ENCODE measurements at places on chromosomes 2 and 18.

DNA sequence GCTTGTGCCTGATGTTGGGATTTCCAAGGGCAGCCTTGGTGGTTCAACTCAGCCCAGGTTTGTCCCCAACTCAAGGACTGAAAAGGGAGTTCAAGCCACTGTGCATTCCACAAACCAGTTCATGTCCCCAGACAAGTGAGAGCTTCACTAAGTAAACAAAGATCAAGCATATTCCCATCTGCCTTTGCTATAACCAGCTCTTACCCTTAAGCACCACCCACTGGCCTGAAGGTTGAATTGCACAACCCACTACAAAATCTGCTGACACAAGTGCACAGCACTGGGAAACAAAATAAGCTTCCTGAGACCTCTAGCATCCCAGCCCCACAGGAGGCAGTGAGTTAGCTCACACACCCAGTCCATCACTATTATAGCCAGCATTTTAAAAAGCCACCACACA is 516.7 kb downstream of the NR4A2 start:
- peak; percentile 63 for DNase-seq

GRCh38 chr18:23380001-23380550 is 73.0 kb upstream of the RIOK3 start:
- no peak for DNase-seq

- no peak for DNase-seq
Measured at GRCh38 chr2:18883616-18884456, 294.5 kb upstream of the NT5C1B start.

- no peak for DNase-seq
Measured at GRCh38 chr18:34965566-34965965, 75.6 kb upstream of the MAPRE2 start.

GRCh38 chr2:106921451-106921850 is 35.5 kb upstream of the ST6GAL2 start:
- no peak for DNase-seq

GRCh38 chr2:165776796-165777195 is 17.3 kb downstream of the GALNT3 start:
- DNase-seq: no peak

- no peak for DNase-seq
Measured at GRCh38 chr2:128640166-128640844, 321.6 kb upstream of the HS6ST1 start.

DNA sequence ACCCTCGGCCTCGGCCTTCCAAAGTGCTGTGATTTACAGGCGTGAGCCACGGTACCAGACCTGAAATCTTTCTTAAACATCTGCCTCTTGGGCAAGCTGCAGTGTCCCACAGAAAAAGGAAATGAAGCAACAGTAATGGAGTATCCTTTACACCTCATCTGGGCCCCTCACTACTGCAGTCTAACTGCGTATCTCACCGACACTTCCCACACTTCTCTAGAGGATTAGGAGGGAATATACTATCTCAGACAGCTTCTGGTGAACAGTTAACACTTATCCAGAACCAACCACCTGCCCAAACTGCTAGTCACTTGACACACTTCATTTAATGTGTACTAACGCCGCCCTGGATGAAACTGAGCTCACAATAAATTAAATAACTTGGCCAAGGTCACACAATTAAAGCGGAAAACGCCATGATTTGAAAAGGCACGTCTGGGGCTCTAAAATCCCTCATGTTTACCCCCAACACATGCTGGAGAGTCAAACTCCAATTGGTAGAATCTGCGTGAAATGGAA is 993 bp downstream of the COX7A2L start:
- DNase-seq: no peak

GRCh38 chr2:213057977-213058376 is 93.4 kb downstream of the IKZF2 start:
- DNase-seq: no peak

DNA sequence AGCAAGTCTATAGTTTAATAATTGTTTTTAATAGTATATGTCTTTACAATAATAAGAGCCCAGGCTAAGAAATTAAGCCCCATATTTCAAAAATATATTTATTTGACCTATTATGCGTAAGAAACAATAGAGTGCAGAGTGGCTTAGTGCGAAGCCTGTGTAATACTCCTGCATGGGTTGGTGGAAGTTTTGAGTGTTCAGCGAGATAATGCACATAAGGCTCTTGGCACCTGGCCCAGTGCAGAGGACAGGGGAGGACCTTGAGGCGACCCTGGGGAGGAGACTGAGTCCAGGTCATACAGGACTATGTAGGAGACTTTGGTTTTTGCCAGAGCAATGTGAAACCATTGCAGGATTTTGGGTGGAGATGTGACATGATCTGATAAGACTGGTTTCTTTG is 132.4 kb upstream of the ST6GAL2 start:
- DNase-seq: no peak

DNA sequence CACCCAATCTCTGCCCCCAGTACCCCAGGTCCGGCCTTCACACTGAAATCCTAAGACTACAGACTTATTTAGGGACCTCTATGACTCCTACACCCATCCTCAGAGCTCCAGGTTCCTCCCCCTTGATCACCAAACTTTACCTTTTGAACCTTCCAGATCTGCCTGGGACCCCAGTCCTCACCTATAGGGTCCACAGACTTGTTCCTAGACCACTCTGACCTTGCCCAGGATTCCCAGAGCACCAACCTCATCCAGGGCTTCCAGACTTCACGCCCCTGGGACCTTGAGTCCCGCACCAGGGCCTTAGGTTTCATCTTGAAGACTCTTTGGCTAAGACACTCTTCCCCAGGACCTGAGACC is 462 bp downstream of the CHCHD5 start:
- no peak for DNase-seq

- DNase-seq: no peak
Measured at GRCh38 chr2:201621293-201621999, 21.9 kb downstream of the TMEM237 start.

GRCh38 chr2:218857371-218858137 is 2.1 kb upstream of the WNT6 start:
- DNase-seq: no peak

- DNase-seq: no peak
Measured at GRCh38 chr2:177340158-177340557, 52.4 kb upstream of the AGPS start.

DNA sequence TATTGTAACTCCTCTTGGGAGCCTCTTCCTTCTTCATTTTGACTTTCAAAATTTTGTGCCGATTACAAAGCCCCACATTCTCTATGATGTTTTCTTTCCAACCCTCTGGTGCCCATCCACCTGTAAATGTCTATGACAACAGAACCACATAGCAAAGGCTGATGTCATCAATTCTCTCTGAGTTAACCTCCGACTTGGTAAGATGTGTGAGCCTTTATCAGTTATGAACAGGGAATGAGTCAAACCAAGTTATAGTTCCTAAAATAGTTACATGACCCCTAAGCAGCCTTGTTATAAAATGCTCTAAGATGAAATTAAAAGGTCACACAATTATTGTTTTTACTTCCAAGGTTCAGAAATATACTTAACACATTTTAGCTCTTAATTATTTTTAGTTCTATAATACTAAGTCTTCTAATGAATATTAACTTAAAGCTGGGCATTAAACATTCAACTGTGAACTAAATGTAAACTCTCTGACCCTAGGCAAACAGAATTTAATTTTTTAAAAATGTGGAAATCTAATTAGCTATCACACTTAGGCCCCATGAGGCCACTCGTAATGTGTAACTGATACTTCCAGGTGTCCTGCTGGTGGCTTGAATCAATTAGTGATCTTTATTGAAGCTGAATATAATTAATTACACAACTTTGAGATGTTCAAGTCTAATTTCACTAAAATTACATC is 102.3 kb upstream of the CYRIA start:
- no peak for DNase-seq

DNA sequence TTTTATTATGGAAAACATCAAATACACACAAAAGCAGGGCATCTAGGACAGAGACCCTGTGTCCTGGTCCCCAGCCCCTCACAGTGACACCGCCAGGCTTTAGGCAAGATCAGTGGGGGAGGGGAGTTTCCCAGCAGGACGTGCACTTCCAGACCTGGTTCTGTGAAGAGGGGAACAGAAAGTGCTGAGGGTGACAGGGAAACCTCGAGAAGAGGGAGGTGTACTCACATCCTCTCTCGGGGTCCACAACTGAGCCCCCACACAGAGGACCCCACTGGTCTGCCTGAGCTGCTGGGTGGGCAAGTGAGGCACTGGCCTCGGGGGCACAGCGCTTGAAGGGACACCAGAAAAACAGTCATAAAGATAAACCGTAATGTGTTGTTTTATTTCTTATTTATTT is 4.4 kb upstream of the GPR35 start:
- DNase-seq: no peak

DNA sequence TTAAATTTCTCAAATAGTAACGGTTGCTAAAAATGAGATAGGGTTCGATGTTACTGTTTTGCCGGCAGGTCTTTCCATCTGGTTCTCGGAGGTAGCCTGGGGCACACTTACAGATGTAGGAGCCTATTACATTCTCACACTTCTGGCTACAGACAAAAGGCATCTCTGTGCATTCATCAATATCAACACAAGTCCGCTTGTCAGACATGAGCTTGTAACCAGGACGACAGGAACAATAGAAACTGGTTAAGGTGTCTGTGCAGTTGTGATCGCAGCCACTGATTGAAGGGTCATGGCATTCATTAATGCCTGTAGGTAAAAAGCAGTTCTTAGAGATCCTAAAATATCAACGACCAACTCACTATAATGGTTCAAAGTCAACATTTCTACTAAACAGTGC is 116.3 kb downstream of the DHRS9 start:
- no peak for DNase-seq

GRCh38 chr2:171524018-171524401 is 1.7 kb downstream of the CYBRD1 start:
- no peak for DNase-seq

DNA sequence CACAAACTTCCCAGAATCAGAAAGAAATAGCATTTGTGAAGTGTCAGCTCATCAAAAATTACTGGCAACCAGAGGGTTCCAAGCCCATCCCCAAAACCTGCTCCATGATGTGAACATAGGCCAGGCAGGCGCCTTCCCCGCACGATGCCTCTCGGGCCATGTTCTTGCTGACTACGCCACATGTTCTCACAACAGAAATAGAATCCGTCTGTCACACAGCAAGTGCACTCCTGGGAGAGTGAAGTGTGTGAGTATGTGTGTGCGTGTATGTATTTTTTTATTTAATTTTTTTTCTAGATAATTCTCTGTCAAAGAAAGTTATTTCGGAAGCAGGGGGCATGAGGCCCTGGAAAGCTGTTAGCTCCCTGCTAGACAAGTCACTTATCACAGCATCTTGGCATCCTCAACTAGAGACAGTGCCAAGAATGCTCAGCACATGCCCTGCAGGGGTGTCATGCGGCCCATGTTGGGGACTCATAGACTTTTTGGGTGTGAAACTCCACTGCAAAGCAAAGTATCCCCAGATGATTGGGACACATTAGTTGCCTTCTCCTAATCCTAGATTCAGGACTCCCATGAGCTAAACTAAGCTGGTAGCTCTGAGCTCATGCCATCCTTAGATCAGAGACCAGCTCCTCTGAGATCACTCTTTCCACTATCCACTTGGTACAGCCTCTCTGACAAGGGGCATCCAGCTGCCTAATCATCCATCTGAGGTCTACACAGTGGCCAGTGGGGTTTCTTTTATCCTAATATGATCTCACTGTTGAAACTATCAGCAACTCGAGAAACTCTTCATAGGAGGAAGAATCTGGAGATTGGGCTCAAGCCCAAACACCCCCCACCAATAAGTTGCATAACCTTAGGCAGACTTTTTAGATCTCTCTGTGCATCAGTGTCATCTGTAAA is 53.2 kb upstream of the CYRIA start:
- no peak for DNase-seq

DNA sequence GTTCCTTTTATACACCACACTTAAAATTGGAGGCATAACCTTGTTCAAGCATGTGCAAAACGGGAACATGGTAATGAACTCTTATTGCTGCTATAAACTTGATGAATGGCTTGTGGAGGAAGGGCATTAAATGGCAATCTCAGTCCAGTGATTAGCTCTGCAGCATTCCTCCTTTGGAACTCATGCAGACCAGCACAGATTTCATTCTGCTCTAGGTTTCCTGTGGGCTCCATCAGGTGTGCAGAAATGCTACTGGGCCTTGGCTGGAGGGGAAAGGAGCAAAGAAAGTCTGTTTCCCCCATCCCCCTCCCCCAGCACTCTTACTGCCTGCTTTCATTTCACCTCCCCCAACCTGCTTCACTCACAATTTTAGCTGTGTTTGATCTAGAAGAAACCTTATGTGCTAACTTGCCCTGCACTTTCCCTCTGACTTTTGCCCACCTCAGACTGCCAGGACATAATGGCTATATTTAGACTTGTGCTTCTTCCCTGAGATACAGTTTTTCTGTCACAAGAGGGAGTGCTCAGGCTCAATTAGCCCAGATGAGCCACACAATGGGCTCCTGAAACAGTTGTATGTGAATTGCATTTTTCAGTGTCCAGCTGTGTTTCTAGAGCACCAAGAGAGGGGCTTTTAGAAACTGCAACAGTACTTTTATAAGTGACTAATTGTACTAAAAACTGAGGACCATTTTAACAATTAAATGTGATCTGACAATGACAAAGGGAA is 109.8 kb downstream of the FSHR start:
- peak; percentile 42 for DNase-seq
